ENCODE measurements at places on chromosomes 5 and 9.

- no peak overlapping the region for H3K27ac ChIP-seq
- H3K27me3 ChIP-seq = no peaks in the 10 kb centered on the region
- H3K4me1 ChIP-seq = no peaks in the 10 kb centered on the region
- no peaks in the 10 kb centered on the region for H3K36me3 ChIP-seq
- DNase-seq = no peak
Observed at GRCh38 chr9:117355542-117355941, 59.3 kb downstream of the ASTN2 start.

DNA sequence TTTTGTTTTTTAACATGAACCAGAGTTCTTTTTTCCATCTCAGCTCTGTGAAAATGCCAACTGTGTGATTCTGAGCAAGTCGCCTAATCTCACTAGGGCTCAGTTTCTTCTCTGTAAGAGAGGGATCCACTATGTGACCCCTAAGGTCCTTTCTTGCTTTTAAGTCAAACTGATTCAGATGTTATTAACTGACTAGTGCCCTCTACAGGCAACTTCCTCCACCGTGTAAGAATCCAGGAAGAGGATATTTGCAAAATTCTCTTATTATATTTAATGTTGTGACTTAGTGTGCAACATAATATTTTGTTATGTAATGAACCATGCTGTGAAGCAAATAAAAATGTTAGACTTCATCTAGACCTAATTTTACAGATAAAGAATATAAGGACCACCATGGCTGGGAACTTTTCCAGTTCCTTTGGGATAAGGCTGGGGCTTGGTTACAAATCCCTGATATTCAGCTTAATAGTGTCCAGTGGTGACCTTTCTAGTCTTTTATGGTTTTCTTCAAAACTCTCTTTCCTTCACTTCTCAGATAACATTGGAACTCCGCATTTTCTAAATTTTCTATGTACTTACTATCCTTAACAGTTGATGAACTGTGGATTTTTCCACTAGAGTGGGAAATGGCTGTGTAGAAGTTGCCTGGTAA is 244.7 kb downstream of the PIK3R1 start:
- H3K27me3 ChIP-seq = no peaks in the 10 kb centered on the region
- H3K4me3 ChIP-seq = no peak overlapping the region
- no peak overlapping the region for H3K27ac ChIP-seq
- DNase-seq = peak; percentile 40

DNA sequence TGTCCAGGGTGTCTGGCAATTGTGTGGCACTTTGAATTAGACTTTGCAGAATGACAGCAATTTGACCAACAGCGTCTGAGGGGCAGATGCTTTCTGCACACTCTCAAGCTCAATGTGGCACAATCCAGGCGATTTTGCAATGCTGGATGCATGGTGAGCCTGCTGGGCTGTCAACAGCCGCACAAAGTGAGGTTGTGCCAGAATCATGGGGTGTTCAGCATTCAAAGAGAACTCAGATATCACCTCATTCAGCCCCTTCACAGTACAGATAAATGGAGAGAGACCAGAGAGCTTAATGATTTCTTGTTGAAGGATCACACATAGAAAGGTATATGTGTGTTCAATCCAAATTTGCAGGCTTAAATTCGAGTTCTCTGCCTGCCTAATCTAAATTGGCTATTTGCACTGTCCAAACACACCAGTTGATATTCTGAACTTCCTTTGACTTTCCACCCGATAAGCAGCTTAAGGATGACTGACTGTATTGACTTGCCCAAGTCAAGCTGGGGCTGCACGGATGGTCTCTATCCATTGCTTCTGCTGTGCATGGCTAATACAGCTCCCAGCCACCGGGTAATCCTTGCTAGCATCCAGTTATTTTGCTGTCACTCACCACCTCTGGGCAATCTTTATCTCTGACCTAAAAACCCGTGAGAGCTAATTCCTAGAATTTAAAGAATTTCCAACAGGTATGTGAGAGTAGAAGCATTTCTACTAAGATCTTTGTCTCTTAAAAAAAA is 157.9 kb upstream of the TAS2R1 start:
- H3K4me1 ChIP-seq = no peaks in the 10 kb centered on the region
- DNase-seq = no peak
- H3K27ac ChIP-seq = no peak overlapping the region
- no peak overlapping the region for H3K4me3 ChIP-seq
- H3K36me3 ChIP-seq = no peaks in the 10 kb centered on the region

DNA sequence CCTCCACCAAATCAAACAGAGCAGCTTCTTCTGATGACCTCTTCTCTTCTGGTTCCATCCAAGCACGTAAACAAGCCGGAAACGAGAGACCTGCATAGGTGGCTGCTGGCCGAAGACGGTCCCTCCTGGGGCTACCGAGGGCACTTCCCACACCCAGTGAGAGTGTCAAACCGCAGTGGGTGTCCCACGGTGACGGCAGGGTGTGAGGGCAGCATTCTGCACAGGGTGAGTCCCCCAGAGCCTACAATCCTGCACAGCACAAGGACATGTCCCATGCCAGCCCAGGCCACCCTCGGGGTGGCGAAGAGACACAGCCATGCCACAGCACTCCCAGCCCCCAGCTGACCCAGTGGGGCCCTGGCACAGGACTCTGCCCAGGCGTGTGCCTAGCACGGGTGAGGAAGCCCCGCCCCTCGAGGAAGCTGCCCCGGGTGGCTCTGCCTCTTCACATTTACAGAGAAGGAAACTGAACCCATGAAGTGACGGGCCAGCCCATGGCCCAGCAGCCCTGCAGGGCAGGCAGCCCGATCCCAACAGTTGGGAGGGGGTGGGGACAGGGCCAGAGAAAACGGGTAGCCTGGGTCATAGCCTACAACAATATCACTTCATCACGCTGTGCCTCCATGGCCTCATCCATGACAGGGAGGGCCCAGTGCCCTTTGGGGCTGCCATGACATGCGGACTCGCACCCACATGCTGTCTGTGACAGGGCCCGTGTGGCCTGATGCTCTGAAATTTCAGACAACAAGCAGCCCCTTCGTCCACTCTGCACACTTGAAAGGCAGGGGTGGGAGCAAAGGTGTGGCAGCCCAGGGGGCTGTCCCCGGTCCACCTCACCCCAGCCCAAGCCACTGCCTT is 43.2 kb downstream of the SEMA4D start:
- no peaks in the 10 kb centered on the region for H3K36me3 ChIP-seq
- DNase-seq = no peak
- H3K4me1 ChIP-seq = peaks cover 88% of the 10 kb centered on the region
- H3K27me3 ChIP-seq = no peaks in the 10 kb centered on the region
- H3K27ac ChIP-seq = peak overlapping the region; percentile 77

DNA sequence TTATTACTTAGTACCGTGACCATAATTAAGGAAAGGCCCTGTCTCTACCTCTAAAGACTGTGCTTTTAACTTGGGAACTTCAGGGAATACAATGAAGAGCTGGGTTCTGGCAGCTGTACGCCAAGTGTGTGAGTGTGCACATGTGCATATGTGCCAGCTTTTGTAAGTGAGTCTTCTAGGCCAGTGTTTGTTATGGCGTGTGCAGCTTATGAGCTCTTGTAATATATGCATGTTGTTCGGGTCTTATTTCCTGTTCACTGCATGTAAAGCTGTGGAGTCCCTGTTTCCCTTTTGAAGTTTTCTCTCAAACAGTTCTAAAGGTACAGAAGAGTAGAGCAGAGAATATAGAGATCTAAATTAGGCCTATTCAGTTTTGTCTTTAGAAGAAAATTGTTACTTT is 30.5 kb downstream of the TGFBR1 start:
- H3K27me3 ChIP-seq = no peaks in the 10 kb centered on the region
- H3K27ac ChIP-seq = peak overlapping the region; percentile 50
- H3K36me3 ChIP-seq = no peaks in the 10 kb centered on the region
- peak; percentile 72 for DNase-seq
- peaks cover 52% of the 10 kb centered on the region for H3K4me1 ChIP-seq
- peak overlapping the region; percentile 32 for H3K4me3 ChIP-seq

All from naive thymus-derived CD4-positive, alpha-beta T cell (primary cell).